Stimulated activated CD8-positive, alpha-beta memory T cell treated with anti-CD3 and anti-CD28 coated beads, Interleukin-4, amount 100 ng/mL, for 4 hours (primary cell): ENCODE measurements at places on chromosomes 3 and 15.

GRCh38 chr3:138230525-138230924 lies 43.4 kb downstream of the ARMC8 start:
- DNase-seq: no peak

GRCh38 chr3:165463531-165463930 lies 267.3 kb upstream of the SLITRK3 start:
- no peak for DNase-seq

DNA sequence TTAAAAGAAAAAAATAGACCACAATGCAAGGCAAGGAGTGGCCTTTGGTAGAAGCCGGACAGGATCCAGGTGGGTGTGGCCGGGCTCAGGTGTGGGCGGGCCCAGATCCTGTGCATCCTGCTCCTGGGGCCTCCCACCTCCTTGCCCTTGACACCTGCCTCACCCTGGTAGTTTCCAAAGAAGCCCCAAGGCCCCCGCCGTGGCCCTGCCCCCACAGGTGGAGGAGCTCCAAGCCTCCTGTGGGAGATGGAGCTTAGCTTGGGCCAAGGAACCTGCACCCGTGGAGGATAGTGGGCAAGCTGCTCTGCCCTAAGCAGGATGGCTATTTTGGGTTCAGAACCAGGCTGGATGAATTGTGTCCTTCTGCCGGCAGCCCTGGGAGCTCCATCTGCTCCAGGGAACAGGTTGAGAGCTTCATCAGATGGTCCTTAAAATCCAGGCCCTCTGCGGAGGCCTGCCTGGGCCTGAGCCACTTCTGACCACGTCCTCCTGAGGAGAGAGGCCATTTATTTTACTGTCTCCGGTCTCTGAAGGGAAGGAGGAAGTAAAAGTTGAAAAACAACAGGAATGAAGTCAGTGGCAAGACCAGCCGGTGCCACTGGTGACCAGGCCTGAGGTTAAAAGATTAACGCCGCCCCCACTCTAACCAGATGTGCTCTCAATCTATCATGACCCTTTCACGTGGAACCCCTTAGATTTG lies 53.9 kb upstream of the KLF13 start:
- DNase-seq: no peak

GRCh38 chr15:74122403-74123130 lies 7.8 kb upstream of the ISLR2 start:
- no peak for DNase-seq

DNA sequence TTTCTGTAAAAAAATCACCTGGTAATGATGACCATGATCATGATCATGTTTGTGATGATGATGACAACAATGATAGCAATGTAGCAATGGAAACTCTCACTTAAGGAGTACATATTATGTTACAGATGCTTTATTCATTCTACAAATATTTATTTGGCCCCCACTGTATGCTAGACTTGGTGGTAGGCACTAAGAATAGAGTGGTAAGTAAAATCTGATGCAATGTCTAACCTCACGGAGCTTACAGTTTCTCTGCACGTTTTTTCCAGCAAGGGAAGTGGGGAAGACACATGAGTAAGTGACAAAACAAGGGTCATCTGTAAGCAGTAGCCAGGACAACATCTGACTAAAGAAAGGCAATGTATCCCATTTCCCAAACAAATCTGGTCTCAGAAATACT lies 199.4 kb upstream of the MRPL3 start:
- no peak for DNase-seq

GRCh38 chr3:193902607-193903511 lies 233.1 kb upstream of the HES1 start:
- DNase-seq: no peak

GRCh38 chr15:43325039-43325684 lies 5.2 kb downstream of the LCMT2 start:
- DNase-seq: no peak

- no peak for DNase-seq
Measured at GRCh38 chr15:57586661-57587424, 4.9 kb upstream of the MYZAP start.

- no peak for DNase-seq
Measured at GRCh38 chr3:112786881-112787579, 59.6 kb downstream of the CD200R1L start.

DNA sequence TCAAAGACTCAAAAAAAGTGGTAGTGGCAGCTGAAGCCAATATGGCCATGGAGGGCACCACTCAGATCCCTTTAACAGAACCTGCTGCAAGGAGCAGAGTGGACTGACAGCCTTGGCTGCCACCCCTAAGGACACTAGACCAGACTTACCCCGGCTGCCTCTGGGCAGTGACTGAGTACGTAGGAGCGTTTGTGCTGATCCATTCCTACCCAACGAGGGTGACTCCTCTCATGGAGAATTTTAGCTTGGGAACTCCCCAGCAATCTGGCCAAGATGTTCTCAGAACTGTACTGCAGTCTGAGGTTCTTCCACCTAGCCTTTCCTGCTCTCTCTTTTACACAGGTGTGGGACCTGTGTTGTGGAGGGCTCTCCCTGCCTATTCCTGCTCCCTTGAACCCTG lies 22.1 kb downstream of the CLEC3B start:
- DNase-seq: no peak

GRCh38 chr3:159038405-159038804 lies 236.6 kb downstream of the MFSD1 start:
- no peak for DNase-seq

GRCh38 chr3:143090976-143091837 lies 28.4 kb upstream of the CHST2 start:
- DNase-seq: no peak

DNA sequence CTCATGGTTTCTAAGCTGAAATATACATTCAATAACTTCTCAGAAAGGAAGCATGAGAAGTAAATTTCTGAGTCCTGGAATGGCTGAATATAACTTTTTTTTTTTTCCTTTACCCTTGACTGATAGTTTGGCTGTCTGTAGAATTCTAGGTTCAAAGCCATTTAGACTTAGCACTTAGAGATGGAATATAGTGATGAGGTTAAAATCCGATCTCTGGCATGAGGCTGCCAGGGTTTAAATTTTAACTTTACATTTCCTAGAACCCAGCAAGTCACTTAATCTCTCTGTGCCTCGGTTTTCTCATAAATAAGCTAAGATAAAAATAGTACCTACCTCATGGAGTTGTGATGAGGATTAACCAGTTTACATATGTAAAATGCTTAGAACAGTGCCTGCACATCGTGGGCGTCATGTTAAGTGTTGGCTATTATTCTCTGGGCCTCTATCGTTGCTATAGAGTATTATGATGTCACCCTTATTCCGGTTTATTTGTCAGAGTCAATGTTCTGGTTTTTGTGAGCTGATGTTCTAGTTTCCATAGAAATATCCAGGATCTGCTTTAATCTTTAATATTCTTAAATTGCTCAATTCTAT lies 199.8 kb upstream of the TLE3 start:
- no peak for DNase-seq

DNA sequence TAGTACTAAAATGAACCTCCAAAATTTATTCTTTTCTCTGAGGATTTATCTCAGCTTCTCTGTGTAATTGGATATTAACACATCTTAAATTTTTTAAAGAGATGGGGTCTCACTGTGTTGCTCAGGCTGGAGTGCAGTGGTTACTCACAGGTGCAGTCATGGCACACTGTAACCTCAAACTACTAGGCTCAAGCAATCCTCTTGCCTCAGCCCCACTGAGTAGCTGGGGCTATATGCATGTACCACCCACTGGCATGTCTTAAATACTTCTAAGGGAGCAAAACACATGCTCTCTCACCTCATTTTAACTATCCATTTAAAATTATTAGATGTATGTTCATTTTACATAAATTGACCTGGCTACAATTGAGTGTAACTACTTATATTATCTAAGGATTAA lies 11.3 kb upstream of the TMEM87A start:
- DNase-seq: no peak

- DNase-seq: no peak
Measured at GRCh38 chr3:102718651-102719050, 283.8 kb downstream of the ZPLD1 start.

DNA sequence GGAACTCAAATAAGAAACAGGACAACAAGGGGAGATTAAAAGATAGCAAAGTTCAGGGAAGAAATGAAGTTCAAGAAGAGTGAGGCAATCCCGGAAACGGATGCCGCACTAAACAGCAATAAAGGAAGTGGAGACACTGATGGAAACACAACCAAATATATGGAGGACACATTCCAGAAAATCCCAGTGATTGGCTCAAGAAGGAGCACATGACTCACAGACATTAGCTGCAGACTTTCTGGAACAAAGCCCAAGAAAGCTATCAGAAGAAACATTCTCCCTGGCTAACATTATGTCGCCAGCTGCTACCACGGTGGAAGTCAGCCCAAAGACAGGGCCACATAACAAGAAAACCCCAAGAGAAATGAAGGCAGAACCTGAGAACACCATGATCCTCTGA lies 18.1 kb upstream of the VGLL4 start:
- DNase-seq: no peak

DNA sequence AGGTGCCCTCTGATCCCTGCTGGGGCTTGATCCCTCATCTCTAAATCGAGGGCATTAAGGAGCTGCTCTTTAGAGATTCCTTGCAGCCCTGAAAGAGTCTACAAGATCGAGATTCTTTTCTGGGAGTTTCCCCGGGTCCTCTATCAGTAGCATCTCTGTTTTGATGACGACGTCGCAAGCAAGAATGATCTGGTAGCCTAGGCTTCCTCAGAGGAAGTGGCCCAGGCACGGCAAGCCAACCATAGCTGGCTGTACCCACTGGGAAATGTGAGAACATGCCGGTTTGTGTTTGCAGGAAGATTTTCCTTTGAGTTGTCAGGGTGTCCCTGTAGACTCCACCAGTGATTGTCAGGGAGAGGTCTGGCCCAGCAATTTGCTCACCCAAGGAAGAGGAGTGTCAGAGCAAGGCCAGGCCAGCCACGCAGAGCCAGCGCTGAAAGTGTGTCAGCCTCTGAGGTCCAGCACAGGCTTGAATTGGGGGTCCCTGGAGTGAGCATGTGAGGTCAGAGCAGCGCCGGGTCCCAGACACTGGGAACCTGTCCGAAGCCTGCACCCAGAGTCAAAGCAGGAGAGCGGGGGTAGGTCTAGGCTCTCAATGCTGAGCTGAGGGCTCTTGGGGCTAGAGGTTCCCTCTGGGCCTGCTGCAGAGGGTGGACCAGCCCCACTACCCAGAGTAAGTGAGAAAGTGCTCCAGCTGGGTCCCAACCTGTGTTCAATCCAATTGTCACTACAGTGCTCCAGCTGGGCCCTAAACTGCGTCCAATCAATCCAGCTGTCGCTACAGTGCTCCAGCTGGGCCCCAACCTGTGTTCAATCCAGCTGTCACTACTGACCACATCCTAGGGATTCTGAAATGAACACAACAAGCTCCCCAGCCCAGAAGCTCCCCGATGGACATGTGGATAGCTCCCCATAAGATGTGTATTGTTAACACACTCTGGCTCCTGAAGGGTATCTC lies 95.7 kb downstream of the CHDH start:
- no peak for DNase-seq

DNA sequence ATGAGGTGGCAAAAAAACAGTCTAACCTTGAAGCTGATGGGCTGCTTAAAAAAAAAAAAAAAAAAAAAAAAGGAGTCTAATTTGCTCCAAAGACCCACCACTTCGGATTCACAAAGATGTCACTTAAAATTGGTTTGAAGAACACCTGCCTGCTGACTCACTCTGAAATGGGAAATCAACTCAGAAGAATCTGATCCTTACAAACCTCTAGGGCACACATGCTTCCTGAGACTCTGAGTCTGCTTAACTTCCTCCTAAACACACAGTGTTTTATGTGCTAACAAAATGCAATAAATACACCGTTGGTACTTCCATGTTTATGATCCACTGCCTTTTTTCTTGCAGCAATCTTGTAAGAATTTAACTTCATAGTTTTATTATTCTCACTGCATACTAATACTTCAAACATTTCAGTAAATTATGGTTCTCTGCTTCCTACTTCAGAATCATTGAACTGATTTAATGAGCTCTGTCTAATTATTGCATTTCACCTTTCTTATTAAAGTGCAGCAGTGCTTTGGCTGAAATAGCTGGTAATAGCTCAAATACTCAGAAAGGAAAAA lies 73.0 kb upstream of the FRMD4B start:
- DNase-seq: no peak
